NCI-H187 (cell line): ENCODE measurements at places on chromosomes 1 and 21.

DNA sequence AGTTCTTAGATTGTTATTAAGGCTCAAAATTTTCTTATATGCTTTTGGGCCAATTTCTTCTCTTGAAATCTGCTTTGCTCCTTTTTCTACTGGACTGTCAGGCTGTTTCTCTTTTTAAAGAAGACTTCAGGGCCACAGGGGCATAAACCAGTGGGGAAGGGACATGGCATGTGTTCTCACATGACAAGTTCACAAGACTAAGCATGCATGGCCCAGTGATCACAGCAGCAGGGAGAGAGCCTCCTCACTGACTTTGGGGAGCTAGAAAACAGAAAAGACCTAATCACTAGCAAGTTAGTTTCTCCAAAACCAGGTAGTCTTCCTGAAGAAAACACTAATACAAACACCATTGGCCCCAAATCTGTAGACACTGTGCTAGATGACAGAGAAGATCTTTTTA, 64.8 kb downstream of the RAB3GAP2 start:
- DNase-seq: no peak

DNA sequence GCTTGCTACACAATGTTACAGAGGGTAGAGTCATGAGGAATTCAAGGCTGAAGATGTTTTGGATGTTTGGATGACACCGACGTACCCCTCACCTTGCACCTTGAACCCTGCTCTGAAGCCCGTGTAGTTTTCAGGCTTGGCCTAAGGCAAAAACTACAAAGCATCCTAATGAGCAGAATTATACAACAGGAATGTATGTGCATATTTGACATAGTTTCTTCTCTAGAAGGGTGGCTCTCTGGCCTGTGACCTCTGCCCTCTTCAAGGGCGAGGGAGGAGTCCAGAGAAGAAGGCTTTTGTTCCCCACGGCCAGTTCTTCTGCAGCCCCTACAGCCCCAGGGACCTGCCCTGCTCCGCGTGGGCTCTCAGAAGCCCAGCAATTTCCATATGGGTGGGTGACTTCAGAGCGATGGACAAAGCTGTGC, 43.3 kb downstream of the L1TD1 start:
- DNase-seq: no peak

DNA sequence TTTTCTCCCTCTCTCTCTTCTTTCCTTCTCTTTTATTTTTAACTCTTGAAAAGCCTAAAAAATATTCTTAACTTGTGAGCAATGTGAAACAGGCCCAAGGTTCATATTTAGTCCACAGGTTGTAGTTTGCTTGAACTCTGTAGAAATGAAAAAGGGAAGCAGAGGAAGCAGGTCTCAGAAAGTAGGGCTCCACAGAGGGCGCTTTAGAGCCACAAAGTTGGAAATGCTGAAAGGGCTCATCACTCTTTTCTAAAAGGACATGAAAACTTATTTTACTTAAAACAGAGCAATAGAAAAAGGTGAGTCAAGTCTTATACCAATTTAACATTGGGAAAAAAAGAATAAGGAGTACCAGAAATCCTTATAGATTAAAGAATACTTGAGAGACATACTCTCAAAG, 247.0 kb downstream of the USP25 start:
- DNase-seq: no peak

GRCh38 chr21:28113718-28114117, 879.0 kb downstream of the LTN1 start:
- DNase-seq: no peak

GRCh38 chr1:30045304-30046090, 677.9 kb downstream of the MATN1 start:
- DNase-seq: no peak

GRCh38 chr1:200291106-200291505, 118.7 kb downstream of the ZNF281 start:
- DNase-seq: no peak

- DNase-seq: no peak
These were observed 886.9 kb downstream of the AMY1C start for GRCh38 chr1:104636581-104636980.

DNA sequence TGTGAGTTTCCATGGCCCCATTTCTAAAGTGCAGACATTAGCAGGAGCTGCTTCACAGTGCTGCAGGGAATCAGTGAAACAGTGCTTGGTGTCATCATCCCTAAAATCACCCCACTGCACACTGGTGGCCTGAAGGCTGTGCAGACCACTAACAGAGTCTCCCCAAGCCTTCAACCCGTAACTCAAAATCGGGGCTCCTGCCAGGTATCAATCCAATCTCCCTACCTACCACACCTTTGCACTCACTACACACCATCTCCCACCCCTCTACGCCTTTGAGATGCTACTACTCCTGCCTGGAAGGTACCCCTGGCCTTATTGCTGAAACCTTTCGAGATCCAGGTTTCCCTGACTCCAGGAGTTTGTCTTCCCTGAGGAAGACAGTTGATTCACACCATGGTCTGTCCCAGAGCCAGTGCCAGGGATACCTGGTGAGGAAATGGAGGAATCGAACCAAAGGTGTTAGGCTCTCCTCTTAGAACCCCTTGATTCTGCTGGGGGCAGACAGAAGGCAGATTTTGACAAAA, 25.5 kb downstream of the SLC2A1 start:
- DNase-seq: no peak

DNA sequence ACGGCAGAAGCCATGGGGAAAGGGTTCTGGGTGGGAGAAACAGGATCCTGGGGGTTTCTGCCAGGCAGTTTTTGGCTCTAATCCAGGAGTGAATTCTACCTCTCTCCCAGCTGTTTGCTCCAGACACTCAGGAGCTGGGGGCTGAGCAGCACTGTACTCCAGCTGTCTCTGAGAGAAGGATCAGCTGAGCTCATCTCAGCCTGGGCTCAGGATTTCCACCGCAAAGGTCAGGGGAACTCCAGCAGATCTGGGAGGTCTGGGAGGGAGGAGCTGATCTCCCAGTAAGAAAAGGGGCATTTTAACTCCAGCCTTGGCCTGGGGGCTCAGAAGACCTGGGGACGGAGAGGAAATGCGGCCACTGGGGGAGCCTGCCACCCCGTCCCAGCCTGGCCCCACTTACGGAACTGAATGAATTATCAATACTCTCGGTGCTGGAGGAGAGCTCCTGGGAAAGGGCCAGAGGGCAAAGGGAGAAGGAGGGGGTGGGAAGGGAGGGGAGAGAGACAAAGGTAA, 17.3 kb downstream of the PI4KB start:
- DNase-seq: no peak

DNA sequence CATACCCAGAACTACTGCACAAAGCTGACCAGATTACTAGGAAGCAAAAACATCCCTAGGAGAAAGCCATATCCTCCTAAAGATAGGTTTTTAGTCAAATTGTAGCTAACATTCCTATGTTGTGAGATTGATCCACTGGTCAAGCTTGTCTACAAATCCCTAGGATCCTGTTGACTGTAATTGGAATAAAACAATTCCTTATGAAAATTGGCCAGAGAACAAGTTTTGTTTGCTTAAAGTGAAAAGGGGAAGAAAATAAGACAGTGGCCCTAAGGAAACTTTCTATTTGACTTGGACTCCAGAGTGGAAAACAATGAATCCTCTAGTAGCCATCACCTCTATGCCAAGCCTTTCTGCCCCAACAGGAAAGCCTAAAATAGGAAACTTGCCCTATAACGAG, 645.2 kb upstream of the USP24 start:
- no peak for DNase-seq

- no peak for DNase-seq
These were observed 12.8 kb upstream of the RNU1-2 start for GRCh38 chr1:16882986-16883385.

DNA sequence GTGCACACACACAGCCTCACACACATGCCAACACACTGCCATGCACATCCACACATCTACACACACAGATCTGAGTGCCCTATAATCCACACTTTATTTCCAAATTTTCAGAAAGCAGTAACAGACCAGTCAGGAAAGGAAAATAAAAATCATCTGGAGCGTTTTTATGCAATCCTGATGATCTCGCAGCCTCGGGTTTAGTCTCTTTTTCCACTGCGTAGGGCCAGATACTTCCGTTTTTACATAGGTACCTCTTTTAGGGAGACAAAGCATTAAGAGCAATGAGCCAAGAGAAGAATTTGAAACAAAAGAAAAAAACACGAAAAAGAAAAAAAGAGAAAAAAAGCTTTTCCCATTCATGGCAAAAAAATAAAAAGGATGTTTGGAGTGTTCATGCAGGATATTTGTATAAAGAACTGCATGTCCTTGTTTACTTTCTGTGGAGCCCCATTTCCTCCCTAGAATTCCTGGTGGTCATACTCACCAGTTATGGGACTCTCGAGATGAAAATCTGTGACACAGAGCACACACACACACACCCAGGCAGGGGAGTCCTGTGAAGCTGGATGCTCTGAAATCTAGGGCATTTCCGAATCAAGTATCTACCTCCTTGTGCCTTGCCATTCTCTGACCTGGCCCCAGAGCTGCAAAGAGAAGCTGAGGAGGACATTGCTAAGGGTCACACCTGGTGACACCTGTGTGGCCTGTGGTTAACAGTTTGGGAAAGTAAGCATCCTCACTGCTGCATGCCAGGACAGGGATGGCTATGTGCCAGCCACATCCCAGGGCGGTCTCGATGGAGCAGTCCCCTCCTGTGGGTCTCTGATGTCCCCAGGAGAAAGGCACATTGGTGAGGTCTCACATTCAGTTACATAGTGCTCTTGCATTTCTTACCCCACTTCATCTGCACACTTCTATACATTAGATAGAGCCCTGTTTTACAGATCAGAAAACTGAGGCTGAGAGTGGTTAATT, 83.6 kb downstream of the RUNX1 start:
- no peak for DNase-seq

DNA sequence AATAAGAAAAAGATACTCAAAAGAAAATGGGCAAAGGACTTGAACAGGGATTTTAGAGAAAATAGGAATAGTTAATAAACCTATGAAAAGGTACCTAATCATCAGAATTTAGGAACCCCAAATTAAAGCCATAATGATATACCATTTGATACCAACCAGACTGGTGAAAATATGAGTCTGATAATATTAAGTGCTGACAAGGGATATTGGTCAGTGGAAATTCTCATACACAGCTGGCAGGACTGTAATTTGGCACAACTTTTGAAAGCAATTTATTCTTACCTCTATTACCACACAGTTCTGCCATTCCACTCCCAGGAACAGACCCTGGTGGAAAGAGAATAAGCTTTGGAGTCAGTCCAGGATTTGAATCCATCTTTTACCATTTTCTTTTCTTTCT, 111.3 kb downstream of the KIF26B start:
- DNase-seq: no peak

DNA sequence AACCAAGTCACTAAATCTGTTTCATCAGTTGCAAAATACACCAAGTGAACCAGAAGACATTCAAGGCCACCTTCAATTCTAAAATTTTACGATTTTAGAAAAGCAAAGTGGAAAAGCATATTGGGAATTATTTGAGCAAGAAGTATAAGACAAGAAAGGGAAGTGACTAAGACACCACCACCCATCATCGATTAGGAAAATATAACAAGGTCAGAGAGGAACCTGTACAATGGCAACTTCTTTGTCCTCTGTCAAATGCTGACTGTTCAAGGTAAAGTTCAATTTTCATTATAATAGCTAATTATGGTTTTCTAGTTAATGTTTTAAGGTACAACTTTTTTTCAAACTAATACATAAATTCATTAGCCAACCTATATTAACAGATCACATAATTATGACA, 10.8 kb downstream of the FRRS1 start:
- DNase-seq: no peak

GRCh38 chr1:4962836-4963235, 308.4 kb downstream of the AJAP1 start:
- no peak for DNase-seq

- no peak for DNase-seq
These were observed 32.2 kb upstream of the ZNF326 start for GRCh38 chr1:89962742-89963075.

DNA sequence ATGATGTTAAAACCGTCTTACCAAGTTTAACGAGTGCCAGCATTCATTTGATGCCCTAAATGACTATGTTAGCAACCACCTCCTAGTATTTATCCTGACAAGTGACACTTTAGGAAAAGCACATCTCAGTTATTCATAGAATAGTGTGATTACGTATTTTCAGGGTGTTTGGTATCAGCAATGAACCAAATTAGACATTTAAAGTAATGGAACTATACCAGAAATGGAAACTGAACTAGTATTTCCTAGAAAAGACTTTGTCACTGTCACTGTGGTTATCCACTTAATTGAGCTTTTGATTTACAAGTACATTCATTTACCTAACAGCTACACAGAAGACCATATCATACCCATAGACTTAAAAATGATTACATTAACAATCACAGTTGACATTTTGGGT, 3.6 kb upstream of the IL12RB2 start:
- DNase-seq: no peak

DNA sequence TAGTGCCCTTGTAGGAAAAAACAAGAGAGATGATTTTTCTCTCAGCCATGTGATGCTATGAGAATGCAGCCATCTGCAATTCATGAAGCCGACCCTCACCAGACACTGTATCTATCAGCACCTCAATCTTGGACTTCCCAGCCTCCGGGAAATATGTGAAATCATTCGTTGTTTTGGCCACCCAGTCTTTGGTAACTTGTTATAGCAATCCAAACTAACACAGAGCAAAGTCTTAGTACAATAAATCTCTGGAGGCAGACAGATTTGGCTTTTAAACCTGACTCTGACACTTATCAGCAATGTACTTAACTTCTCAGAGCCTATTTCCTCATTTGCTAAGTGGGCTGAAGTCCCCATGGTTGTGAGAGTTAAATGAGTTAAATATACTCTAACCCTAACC, 5.1 kb upstream of the MED18 start:
- DNase-seq: no peak

GRCh38 chr1:57741521-57741920, 317.7 kb upstream of the DAB1 start:
- no peak for DNase-seq

DNA sequence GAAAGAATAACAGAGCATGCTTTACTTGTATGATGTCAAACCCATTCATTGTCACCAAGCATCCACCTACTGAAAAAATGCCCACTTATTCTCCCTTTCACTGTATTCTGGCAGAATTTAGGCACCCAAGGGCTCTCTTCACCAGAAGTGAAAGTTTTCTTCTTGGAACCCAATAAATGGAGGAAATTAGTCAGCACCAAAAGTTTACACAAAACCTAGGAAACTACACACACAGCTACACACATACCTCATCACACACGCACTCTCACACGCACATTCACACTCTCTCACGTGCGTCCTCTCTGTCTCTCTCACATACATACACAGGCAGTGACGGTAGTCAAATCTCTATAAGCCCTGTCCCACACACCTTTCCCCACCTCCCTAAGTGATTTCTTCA, 37.6 kb downstream of the MCOLN2 start:
- no peak for DNase-seq
